ENCODE measurements at places on chromosomes 12 and 14.

- no peak for DNase-seq
Observed at GRCh38 chr12:63846238-63846967, 1.9 kb downstream of the SRGAP1 start.

- DNase-seq, result no peak
Observed at GRCh38 chr12:114697243-114697716, 13.3 kb upstream of the TBX3 start.

DNA sequence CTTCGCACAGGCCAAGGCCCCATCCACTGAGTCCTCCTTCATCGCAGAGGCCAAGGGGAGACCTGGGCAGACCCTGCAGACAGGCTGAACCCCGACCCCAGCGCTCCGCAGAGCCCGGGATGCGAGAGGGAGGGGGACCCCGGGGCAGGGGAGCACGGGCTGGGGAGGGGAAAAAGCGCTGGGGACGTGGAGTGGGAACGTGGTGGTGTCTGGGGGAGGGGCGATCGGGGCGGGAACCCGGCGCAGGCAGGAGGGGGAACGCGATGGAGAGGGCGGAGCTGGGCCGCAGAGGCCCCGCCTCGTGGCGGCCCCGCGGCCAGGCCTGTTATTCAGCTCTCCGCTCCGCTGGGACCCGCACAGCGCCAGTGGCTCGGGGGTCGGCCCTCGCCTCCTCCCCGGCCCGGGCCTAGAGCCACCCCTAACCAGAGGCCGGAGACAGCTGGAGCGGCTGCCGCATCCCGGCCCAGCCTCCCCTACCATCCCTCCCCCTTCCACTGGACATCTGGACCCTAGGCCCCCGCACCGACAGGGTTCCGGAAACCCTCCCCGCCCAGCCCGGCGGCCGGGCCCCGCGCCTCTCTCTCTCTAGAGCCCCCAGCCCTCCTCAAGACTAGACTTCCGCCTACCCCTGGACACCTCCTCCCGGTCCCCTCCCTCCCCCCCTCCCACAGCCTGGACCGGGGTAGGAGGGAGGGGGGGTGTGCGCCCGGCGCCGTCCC lies at the start of gene ARHGEF25:
TSS of gene ARHGEF25 (plus strand) at position 328 of the 719 bp plus-strand sequence. CDS start 460 bp downstream, outside the sequence.
- DNase-seq, result peak; percentile 84

- DNase-seq, result no peak
Observed at GRCh38 chr14:89504602-89505313, 87.7 kb upstream of the FOXN3 start.

DNA sequence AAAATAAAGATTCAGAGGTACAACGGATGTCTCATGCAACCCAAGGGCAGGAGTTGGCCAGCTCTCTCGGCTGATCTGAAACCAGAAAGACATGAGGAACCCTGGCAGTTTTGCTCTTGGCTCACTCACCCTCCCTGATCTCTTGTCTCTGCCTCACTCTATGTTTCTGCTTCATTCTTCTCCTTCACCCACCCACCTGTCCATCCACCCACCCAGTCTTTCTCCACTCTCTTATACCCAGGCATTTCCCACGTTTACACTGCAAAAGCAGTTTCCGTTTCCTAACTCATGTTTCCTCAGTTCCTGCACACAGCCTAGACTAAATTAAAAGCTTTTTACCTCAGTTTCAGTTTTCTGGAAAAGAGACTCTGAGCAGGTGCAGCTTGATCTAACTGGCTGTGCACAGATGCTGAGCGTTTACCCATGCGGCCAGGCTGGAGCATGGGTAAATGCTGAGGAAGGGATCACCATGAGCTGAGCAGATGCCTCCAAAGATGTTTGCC lies 157.6 kb downstream of the PRKCH start:
- no peak for DNase-seq

- DNase-seq, result no peak
Observed at GRCh38 chr14:71621980-71622605, 310.1 kb upstream of the RGS6 start.

DNA sequence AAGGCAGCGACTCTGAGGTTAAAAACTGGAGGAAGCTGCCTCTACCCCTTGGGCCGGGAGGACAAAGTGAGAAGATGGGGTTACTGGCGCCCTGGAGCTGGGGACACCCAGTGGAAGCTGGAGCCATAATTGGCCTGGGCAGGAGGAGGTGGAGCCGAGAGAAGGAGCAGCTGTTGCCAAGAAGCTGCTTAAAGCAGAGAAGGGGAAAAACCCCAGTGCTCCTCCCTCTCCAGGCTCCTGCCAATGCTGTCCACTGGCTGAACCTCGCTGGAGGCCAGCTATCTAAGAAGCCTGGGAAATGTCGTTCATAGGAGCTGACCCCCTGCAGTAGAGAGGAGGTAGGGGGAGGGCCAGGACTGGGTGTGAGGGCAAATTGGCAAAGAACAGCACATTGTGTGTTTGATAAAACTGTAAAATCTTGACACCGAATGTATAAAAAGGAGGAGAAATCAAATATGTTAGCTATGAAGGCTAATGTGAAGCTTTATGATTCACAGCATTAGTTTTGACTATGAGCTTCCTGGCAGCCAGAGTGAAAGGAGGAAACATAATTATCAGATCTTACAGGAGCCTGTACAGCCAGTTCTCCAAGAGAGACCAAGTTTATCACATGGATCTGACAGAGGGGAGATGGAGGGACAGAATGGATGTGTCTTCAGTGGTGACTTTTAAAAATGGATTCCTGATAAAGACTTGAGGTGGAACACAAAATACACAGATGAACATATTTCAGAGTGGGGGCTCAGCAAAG lies 9.5 kb downstream of the HHIPL1 start:
- DNase-seq, result peak; percentile 94
